Liver (tissue), 10 donors: ENCODE measurements at places on chromosomes 12 and 14. TPM values are rescaled to one million over a fixed set of nuclear protein-coding genes. Genes with fewer than 3 reads are reported as not detected.

DNA sequence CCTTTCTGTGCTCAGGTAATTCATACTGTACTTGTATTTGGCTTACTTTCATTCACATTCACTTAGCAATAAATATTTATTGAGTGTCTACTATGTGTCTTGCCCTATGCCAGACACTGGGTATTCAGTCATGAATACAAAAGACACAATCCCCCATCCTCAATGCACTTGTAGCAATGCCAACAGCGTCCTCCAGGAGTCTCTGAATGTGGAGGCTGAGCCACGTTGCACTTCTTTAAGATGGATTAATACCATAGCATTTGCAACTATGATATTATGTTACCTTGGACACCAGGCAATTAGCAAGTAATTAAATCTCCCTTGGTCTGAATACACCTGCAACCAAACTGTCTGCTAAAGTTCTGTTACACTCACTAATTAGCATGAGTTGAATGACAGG is 58.8 kb downstream of the OTX2 start:
- no peak overlapping the region for H3K4me3 ChIP-seq
- no peak for DNase-seq
- H3K27me3 ChIP-seq, result no peaks in the 10 kb centered on the region
- H3K4me1 ChIP-seq, result no peaks in the 10 kb centered on the region
- no peaks in the 10 kb centered on the region for H3K36me3 ChIP-seq

GRCh38 chr14:81412779-81413178 is 12.7 kb upstream of the STON2 start:
- H3K27me3 ChIP-seq, result no peaks in the 10 kb centered on the region
- no peak overlapping the region for H3K4me3 ChIP-seq
- no peak overlapping the region for H3K27ac ChIP-seq

- no peak overlapping the region for H3K4me3 ChIP-seq
- H3K36me3 ChIP-seq, result no peaks in the 10 kb centered on the region
- no peaks in the 10 kb centered on the region for H3K27me3 ChIP-seq
- DNase-seq, result no peak
These were observed 325.1 kb upstream of the DCN start for GRCh38 chr12:91507754-91508153.

- no peaks in the 10 kb centered on the region for H3K27me3 ChIP-seq
- H3K4me3 ChIP-seq, result no peak overlapping the region
- peaks cover 5% of the 10 kb centered on the region for H3K4me1 ChIP-seq
These were observed 107.7 kb upstream of the FKBP4 start for GRCh38 chr12:2687058-2687457.

Gene NDUFB1
- 136 TPM for total RNA-seq
